ENCODE measurements at places on chromosomes 11 and 22.
A peak's percentile ranks its signal among the peaks of the same experiment; 100 is the strongest.

DNA sequence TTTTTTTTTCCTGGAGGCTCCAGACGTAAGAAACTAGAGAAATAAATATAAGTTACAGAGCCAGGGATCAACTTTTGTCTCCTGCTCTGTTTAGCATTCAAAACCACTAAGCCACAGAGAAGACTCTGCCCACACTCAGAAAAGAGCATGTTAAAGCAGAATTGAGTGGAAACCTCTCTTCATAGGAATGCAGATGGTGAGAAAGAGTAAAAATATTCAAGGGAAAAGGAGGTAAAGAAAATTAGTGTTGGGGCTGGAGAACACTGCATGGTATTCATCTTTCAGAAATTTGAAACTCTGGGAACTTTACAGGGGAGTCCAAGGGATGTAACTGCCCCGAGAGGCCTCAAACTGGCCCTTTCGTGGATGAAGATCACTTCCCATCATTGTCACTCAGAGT, 65.1 kb downstream of the CLMP start:
- no peak for DNase-seq

DNA sequence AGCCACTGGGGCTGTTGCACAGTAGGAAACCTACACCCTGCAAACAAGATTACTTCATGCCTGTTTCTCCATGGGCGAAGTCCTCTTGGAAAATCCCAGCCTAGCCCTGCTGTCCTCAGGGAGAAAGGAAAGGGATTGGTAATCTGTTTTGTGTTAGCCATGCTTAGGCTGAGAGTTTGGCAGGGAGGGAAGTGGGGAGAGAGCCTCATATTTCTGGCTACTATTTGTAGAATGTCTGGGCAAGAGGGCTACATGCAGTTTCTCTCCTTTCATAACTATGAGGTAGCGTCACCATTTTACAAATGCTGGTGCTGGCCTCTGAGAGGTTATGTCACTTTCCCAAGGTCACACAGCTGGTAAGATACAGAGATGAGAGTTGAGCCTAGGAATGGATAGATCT, 737 bp upstream of the MFRP start:
- no peak for DNase-seq

DNA sequence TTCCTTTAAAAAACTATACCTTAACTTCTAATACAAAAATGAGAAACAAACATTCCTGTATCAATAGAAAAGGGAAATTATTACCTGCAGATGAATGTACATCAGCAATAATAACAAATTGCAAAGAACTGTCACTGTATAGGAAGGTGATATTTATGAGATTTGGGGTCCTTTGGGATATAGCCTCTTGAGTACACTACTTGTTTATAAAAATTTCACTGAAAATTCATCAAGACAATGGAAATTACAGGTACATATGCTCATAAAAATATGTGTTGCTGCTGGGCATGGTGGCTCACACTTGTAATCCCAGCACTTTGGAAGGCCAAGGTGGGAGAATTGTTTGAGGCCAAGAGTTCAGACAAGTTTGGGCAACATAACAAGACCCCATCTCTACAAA, 34.0 kb upstream of the OR5P2 start:
- DNase-seq, result no peak

DNA sequence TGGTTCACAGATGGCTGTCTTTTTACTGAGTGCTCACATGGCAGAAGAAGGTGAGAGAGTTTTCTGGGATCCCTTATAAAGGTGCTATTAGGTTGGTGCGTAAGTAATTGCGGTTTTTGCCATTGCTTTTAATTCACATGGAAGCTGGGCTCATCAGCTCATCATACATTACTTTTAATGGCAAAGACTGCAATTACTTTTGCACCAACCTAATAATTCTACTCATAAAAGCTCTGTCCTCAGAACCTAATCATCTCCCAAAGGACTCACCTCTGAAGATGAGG, 23.0 kb downstream of the RCN1 start:
- no peak for DNase-seq

- DNase-seq, result no peak
Observed at GRCh38 chr11:11243590-11244469, 109.2 kb downstream of the CSNK2A3 start.

DNA sequence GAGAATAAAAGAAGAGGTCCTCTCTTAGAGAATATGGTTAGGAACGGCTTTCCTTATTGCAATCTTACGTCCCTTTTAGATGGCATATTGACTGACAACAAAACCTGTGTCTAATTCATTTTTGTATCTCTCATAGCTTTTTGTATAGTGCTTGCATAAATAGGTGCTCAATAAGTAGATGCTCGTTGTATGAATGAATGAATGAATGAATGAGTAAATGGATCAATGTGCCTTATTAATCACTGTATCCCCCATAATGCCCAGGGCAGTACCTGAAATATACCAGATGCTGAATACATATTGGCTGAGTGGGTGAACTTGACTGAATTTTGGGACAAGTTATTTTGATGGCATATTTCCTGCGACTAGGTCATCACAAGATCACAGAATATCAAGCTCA, 97.9 kb downstream of the SERGEF start:
- no peak for DNase-seq

DNA sequence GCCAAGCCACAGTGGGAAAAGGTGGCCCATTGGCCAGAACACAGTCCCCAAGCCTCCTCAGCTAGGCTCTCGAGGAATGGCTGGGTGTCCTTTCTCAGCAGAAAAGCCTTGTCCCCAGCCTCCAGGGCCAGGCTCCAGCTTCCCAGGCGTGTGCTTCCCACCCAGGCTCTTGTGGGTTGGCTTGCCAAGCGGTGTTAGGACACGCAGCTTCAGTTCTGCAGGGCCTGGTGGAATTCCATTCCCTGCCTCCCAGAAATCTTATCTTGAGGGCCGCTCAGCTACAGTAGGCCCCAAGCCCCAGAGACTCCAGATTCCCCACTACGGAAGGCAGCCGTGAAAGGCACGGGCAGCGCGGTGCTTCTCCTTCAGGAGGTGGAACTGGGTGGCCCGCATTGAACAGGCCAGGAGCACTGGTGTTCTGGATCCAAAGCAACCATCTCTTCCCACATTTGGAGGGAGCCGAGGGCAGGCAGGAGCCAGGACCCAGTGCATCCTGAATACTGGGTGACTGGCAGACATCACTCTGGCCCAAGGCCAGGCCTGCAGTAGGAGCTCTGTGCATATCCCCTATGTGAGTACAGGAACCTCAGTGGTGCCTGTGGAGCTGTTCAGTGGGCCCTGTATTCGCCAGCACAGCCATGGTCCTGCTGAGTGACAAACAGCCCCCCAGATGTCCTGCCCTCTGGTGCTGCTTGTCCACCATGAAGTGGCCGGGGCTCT, 16.7 kb upstream of the KCNQ1OT1 start:
- no peak for DNase-seq

DNA sequence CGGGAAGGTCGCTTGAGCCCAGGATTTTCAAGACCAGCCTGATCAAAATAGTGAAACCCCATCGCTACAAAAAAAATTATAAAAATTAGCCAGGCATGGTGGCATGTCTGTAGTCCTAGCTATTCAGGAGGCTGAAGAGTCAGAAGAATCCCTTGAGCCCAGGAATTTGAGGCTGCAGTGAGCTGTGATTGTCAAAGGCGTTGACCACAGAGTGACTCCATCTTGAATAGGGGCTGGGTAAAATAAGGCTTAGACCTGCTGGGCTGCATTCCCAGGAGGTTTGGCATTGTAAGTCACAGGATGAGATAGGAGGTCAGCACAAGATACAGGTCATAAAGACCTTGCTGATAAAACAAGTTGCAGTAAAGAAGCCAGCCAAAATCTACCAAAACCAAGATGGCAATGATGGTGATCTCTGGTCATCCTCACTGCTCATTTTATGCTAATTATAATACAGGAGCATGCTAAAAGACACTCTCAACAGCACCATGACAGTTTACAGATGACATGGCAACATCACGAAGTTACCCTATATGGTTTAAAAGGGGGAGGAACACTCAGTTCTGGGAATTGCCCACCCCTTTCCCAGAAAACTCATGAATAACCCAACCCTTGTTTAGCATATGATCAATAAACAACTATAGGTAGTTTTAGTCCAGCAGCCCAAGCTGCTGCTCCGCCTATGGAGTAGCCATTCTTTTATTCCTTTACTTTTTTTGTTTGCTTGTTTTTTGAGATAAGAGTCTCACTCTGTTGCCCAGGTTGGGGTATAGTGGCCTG, 2.8 kb upstream of the RDX start:
- DNase-seq, result no peak

DNA sequence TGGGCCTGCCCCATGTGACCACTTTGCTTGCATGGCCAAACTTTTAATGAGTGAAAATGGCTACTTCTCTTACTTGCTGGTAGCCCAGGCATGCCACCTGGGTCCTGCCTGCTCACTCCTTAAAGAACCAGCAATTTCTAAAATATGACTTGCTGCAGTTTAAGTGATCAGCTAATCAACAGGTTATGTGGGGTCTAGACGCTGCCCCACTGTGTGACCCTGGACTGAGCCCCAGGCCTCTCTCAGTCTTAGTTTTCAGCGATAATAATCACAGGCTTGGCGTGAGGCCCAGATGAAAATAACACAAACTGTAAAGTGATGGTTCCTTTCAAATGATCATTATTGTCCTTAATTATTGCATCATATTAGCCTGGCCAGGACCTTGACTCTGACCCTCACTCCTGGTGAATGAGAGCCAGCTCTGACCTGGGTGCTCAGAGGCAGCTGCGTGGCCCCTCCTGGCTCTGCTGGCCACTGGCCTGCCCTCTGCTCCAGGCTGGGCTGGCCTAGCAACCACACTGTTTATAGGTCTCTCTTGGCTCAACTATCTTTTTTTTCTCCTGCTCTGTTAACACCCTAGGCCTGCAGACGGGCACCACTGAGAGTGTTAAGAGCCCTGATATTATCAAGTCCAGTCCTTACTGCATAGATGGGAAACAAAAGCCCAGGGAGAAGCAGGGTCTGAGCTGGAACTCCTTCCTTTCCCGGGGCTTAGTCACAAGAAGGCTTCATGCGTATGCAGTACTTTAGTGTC, 89.7 kb downstream of the RRM1 start:
- DNase-seq, result no peak

DNA sequence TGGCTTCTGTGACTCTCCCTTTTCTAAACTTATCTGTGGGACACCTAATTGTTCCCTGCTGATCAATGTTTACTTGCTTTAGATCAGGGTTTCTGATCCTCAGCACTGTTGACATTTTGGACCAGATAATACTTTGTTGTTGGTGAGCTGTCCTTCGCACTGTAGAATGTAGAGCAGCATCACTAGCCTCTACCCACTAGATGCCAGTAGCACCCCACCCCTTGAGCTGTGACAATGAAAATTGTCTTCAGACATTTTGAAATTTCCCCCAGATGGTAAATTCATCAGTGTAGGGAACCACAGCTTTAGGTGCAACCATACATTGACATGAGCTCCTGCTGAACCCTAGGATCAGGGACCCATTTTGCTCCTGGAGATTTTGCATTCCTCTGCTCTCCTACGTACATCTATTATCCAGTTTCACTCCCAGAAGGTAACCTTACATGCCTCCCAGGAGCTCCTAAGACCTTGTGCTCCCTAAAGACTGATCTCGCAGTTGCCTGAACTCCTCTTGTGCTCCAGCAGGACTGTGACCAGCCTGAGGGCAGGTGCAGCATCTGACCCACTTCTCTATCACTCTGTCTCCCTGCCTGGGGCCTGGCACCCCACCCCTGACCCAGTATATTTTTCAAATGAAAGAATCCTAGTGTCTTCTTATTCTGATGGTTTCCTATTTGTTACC, 107.8 kb downstream of the FAR1 start:
- DNase-seq, result peak; percentile 39

DNA sequence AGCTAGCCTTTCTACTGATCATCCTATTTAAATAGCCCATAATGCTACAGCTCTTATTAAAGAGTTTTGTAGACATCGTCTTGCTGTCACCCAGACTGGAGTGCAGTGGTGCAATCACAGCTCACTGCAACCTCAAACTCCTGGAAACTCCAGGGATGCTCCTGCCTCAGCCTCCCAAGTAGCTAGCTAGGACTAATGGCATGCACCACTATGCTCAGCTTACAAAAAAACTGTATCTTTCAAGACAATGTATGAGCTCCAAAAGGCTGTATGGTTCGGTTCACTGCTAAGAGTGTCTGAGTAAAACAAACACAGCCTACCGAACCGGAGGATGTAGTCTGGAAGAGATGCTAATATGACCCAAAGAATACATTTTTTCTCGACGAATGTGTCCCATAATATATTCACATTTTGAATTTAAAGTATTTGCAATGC, 2.6 kb downstream of the TAF1D start:
- DNase-seq, result no peak

Data from naive thymus-derived CD4-positive, alpha-beta T cell (primary cell).